ENCODE measurements at places on chromosomes 12 and 14.

GRCh38 chr14:101462726-101463565 is 98.3 kb upstream of the DIO3 start:
- DNase-seq: no peak

GRCh38 chr12:102602521-102602920 is 122.2 kb upstream of the IGF1 start:
- no peak for DNase-seq

DNA sequence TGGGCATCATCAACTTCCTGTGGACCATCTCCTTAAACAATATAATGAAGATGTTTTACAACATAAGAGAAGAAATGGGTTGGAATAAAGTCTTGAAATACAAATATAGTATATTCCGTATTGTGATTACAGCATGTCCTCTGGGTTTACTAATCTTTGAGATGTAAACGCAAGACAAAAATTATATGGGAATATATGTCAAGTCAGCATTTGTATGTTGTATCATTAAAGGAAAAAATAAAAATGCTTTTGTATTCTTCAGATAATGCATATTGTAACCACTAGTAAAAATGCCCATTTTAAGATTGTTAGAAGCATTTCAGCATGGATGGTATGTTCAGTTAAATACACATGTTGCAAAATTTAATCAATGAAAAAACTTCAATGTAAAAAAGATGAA is 893.3 kb downstream of the FLRT2 start:
- no peak for DNase-seq

DNA sequence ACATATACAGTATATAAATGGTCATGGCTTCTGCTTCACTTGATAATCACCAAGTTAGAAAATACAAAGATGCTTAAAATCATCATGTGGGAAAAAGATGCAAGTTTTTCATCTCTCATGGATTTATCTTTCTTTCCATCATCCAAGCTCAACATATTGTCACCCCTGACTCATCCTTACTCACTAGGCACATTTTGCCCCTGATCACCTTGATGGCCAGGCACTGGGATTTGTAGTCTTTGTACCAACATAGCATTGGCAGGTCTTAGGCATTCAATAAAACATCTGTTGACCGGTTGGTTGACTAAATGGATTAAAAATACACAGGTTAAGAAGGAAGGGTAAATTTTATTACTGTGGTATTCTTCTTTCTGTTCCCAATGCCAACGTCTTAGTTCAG is 28.1 kb downstream of the KLHDC2 start:
- no peak for DNase-seq

- no peak for DNase-seq
These were observed 8.7 kb downstream of the TBC1D15 start for GRCh38 chr12:71848212-71848611.

GRCh38 chr14:104151566-104152245 is 13.3 kb downstream of the KIF26A start:
- DNase-seq: no peak

GRCh38 chr14:103366741-103367140 is 18.5 kb upstream of the MARK3 start:
- DNase-seq: no peak

GRCh38 chr12:44875417-44875953 is 630 bp downstream of the NELL2 start:
- DNase-seq: no peak

- DNase-seq: no peak
These were observed 128.9 kb upstream of the SOX5 start for GRCh38 chr12:24078318-24078765.

DNA sequence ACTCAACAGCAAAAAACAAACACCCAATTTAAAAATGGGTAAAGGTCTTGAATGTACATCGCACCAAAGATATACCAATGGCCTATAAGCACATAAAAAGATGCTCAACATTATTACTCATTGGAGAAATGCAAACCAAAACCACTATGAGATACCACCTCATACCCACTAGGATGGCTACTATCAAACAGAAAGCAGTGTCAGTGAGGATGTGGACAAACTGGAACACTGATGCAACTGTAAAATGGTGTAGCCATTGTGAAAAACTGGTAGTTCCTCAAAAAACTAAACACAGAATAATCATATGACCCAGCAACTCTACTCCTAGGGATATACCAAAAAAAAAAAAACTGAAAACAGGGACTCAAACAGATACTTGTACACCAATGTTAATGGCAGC is 49.3 kb downstream of the CDK17 start:
- no peak for DNase-seq

Data from cortex of kidney (tissue), 1 donor.